ENCODE measurements at places on chromosomes 4 and X.

DNA sequence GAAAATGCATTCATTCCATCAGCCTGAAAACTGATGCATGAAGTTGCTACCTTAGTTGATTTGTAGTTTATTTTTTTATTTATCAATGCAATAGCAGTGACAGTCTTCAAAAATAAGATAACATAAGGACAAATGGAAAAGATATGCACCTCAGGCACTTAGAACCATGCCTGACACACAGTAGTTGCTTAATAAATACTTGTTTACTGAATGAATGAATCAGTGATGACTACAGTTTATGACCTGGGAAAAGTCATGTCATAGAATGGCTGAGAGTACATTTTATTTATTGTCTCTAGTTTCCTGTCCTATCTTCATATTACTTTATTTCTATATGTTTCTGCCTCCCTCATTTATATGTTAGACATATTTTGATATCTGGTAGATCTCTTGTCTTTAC, 171.8 kb downstream of the TLL1 start:
- no peak for DNase-seq

- DNase-seq, result no peak
Observed at GRCh38 chr4:2803624-2804448, 11.0 kb downstream of the SH3BP2 start.

GRCh38 chr4:180578175-180578574, 1665.0 kb upstream of the TENM3 start:
- no peak for DNase-seq

GRCh38 chrX:100913111-100913510, 15.6 kb downstream of the XKRX start:
- no peak for DNase-seq

DNA sequence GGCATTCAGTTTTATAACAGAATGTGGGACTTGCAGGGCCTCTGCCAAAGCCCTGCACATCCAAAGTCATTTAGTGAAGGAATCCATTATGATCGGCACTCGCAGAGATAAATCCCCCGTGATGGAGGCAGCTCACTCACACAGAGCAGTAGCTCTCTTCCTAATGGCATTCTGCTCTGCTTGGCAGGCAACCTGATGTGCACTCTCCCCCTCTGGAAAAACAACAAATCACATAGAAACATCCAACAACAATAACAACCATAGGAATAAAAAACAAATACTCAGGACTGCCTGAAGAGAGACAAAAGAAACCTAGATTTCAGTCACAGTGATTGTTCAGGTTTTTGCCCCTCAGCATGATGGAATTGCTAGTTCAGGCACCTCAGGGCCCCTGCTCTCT, 59.7 kb downstream of the NAA11 start:
- no peak for DNase-seq

DNA sequence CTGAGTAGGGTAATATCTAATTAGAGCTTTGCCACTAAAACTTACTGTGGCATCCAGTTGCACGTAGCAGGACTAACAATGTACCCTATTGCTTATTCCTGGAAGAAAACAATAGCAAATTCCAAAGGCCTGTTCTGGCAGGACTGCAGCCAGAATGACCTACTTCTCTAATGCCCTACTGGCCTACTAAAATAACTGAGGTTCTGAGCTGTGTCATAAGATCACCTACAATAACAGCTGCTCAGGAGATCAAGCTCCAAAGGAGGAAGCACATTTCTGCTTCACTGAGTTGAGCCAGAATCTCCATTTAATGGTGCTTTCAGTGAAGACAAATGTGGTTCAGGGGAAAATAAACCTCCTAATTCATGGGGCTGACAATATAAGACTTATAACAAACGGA, 42.2 kb upstream of the CXCL8 start:
- no peak for DNase-seq

DNA sequence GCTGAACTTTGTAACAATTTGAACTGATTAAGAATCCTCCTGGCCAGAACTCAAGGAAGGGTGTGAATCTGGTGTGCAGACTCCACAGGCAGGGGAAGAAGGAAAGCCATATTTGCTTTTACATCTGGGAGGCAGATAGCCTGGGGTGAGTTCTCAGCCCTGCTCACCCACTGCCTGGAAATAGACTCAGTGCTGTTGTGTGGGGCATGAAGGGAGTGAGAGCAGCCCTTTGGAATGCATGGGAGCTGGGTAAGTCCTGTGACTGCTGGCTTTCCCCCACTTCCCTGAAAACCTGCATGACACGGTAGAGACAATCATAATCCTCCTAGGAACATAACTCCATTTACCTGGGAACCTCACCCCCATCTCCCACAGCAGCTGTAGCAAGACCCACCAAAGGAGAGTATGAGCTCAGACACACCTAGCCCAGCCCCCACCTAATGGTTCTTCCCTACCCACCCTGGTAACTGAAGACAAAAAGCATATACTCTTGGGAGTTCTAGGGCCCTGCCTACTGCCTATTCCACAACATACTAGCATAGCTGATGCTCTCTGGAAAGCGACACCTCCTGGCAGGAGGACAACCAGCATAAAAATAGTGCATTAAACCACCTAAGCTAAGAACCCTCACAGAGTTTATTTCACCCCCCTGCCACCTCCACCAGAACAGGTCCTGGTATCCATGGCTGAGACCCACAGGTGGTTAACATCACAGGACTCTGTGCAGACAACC, 59.3 kb upstream of the UBQLN2 start:
- DNase-seq, result no peak

GRCh38 chrX:149248073-149248625, 257.0 kb downstream of the IDS start:
- DNase-seq, result no peak

DNA sequence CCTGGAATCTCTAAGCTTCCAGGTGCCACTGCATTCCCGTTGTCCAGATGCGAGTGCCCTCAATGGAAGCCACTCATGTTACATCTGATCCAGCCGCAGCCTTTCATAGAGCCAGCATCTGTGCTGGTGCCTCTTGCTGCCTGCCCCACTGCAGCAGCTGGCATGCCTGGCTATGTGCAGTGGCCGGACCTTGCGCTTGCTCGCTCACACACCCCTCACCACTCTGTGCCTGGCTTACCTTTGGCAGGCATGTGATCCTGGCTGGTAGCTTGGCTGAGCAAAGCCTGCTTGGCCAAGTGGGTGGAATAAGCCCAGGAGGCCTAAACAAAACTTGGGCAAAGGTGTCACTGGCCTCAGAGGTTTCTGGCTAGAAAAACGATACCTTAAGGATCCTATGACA, 59.5 kb upstream of the CDKN2AIP start:
- DNase-seq, result no peak

DNA sequence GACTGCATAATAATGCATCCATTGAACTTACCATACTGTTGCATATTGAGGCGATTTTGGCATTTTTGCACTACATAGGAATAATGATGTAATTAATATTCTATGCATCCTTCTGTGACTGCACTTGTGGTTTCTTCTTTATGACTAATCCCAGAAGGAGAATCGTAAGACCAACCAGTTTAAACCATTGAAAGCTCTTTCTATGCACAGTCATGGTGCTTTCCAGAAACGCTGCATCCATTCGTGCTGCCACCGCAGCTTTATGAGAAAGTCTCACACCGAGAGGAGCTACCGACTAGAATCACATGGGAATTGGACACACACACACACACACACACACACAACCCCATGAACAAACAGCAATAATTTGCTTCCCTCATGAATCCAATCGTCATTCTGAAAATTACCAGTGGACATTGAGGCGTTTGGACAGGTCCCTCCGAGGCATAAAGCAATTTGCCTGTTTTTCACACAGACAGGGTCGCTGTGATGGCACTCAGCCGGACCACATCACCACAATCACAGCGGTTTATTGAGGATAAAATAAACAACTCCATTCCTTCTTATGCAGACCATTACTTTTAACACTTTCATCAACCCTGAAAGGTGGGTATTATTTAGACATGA, 64.2 kb downstream of the PACRGL start:
- DNase-seq, result no peak

GRCh38 chr4:21018817-21019216, 318.6 kb downstream of the PACRGL start:
- DNase-seq, result no peak

DNA sequence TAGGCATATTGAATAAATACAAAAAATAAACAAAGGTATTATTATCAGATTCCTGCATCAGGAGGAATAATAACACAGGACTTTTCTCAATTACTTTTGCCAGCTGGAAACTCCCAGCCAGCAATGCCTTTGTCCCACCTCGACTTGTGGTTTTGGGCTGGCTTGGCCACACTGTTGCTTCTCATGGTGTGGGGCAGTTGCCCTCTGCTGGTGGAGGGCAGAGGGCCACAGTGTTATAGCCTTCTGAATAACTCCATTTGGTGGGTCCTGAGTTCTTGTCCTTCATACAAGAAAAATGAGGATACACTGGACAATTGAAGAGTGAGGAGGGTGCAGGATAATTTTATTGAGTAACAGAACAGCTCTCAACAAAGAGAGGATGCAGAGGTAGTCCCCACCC, 1206.0 kb upstream of the ADGRL3 start:
- no peak for DNase-seq

GRCh38 chrX:128165884-128166408, 113.7 kb upstream of the ACTRT1 start:
- DNase-seq, result no peak

DNA sequence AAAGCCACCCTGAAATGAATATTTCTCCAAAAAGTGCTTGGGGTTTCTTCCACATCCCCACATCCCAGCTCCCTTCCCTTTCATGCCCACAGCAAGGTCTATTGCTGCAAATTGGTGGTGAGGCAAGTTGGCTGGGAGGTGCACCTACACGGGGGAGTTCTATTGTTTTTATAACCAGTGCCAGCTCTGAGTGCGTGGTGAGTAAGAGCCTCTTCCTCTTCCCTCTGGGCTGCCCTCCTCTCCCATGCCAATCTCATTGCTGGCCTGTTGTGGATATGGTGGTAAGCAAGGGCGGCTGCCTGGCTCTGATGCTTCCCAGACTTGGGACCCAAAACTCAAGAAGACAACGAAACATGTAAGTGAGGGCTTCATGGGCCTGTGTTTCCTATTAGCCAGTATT, 204.3 kb downstream of the SHROOM3 start:
- no peak for DNase-seq

DNA sequence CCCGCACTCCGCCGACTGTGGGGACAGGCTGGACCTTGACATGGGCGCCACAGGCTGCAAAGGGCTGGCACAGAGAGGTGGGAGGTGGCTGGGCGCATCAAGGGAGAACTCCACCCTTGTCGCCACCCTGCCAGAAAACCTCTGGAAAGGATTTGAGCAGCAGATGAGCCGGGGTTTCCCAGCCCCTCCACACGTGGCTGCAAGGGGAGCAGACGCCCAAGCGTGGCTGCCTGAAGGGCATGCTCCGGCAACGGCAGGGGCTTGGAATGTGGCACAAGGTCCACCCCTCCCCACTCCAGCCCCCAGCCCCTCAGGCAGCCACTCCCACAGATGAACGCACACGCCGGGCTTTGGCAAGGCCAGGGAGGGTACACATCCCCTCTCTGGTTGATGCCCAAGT, 4.6 kb downstream of the BGN start:
- DNase-seq, result no peak

GRCh38 chr4:39103291-39103690, 41.3 kb downstream of the KLHL5 start:
- no peak for DNase-seq

GRCh38 chr4:171565130-171565788, 247.9 kb upstream of the GALNTL6 start:
- DNase-seq, result no peak

DNA sequence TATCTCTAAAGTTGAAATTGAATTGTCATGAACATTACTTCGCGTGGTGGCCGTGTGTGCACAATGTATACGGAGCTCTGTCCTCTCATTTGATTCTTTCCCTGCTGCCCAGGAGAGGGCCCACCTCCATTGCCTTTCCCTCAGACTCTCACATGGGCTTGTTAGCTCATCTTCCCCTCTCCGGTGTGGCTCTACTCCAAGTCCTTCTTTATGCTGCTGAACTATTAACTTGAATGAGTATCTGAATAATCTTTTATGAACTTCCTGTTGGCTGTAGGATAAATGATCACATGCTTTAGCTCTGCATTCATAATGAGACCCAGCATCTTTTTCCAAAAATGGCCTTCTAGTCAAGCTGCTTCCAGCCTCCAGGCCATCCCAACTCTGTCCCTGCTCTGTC, 68.8 kb upstream of the CLNK start:
- DNase-seq, result no peak

- no peak for DNase-seq
Observed at GRCh38 chr4:106869551-106869950, 166.6 kb downstream of the DKK2 start.

GRCh38 chr4:99300934-99301333, 10.1 kb upstream of the ADH1A start:
- peak; percentile 45 for DNase-seq

DNA sequence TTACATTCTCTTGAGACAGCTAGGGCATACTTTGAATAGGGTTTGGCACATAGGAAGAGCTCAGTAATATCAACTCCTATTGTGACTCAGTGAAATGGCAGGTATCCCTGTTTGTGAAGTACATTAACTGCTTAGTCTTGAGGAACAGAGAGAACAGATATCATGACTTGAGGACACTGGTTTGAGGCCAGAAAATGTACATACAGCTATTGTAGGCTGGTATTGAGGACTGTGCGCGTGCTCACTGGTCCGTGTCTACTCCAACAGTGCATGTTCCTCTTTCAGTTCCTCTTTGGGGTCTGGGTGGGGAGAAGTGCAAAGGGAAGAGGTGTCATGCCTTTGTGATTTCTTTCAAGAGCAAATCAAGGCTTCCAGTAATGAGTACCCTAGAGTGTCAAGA, 34.6 kb upstream of the TBC1D9 start:
- DNase-seq, result no peak

GRCh38 chrX:129659861-129660260, 5.1 kb upstream of the APLN start:
- no peak for DNase-seq

- no peak for DNase-seq
Observed at GRCh38 chr4:82818664-82819662, 20.4 kb upstream of the SCD5 start.

- no peak for DNase-seq
Observed at GRCh38 chr4:85701861-85702321, 226.9 kb downstream of the ARHGAP24 start.

DNA sequence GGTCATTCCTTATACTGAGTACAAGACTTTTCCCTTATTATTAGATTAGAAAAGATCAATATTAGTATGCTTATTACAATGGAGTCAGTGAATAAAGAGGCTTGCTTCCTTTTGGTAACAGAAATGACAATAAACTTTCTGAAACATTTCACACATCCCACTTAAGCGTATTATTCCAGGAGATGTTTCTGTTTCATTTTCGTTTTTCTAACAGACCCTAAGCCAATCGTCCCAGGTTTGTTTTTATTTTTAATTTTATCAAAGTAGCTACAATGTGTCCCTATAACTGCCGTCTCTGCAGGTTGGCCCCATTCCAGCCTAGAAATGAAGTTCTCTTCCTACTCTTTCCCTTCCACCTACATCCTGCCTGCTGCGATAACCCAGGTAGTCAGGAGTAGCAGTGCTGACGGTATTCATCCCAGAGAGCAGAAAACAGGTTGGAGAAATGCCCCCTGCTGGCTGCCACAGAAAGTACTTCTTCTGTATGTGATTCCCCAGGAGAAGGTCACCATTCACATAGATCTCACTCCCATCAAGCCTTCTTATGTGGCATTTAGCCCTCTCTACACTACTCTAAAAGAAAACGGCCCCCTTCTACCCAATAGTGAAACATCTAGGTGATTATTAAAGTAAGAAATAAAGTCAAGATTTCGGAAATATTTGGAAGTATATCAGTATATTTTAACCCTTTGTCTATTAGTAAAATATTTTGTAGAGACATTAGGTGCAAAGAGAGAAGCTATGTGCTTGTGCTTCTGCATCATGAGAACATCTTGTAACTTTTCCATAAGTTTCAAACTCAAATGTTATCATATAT, 40.4 kb downstream of the ENPEP start:
- peak; percentile 67 for DNase-seq

- DNase-seq, result no peak
Observed at GRCh38 chr4:186643501-186644310, 80.0 kb downstream of the FAT1 start.
